ENCODE measurements at places on chromosomes 5 and 9.

DNA sequence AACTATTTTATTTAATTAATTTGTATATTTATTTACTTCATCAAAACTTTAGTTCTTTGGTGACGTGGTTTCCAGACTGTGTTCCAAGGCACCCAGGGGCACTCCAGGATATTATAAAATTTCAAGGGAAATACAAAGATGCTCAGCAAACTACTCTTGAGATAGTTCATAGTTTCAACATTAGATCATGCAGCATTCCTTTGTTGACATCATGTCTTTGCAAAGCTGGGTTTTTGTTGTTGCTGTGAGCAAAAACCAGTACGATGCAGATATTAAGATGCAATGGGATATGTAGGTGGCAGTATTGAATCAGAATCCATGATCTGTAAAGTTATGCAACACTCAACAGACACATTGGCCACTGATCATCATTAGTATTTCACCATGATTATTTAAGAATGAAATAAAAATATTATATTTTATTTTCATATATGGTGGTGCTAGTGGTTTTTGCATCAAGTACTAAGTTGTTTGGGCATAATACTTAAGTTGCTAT lies 219.7 kb downstream of the ADCY2 start:
- no peak for DNase-seq

DNA sequence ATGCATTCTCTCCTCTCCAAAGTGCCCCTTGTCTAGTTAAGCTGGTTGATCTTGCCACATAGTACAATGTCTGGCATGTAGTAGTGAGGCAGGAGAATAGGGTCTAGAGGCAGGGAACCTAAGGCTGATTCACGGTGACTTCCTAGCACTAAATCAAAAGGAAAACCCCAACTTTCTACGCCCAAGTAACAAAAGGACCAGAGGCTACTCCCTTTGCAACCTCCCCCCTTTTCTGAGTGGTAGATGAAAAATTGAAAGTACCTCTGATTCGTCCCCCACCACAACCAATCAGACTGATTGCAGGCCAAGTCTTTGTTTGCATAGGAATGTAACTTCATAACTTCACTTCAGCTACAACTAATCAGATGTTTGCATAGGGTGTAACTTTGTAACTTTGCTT lies 278.8 kb downstream of the PSAT1 start:
- DNase-seq: no peak

DNA sequence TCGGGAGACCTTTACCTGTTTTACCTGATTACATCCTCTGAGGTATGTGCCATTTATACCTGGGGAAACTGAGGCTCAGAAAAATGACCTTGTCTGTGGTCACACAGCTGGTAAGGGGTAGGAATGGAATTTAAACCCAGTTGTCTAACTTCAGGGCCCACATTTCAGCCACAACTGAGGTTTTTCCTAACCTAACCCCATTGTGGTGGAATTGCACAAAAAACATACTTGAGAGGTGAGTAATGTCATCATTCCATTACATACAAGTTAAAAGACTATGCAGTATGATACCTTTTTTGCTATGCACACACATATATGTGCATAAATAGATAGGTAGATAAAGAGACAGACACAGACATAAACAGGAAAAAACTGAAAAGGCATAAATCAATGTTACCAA lies 14.1 kb downstream of the FGF1 start:
- no peak for DNase-seq

GRCh38 chr5:15020736-15021135 lies 149.2 kb upstream of the ANKH start:
- no peak for DNase-seq

GRCh38 chr5:95735406-95735805 lies 4.3 kb downstream of the RHOBTB3 start:
- no peak for DNase-seq

GRCh38 chr9:137445930-137446431 lies 4.8 kb upstream of the ENTPD8 start:
- no peak for DNase-seq

GRCh38 chr9:108081112-108081511 lies 591.5 kb upstream of the KLF4 start:
- no peak for DNase-seq

DNA sequence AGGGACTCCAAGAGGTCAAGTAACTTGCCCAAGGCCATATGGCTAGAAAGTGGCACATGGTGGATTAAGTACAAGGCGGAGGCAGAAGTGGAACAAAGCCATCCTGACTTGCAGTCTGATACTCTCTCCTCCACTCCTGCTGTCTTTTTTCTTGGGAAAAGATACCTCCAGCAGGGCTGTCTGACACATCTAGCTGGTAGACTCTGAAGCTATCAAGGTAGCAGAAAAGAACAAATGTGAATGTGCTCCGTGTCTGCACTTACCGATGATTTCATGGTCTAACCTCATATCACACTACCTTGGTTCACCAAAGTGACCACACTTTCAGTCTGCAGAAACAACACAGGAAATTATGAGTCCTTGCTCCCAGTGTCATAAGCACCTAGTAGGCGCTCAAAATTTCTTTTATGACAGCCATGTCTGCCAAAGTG lies 284.8 kb downstream of the CRB2 start:
- DNase-seq: no peak

DNA sequence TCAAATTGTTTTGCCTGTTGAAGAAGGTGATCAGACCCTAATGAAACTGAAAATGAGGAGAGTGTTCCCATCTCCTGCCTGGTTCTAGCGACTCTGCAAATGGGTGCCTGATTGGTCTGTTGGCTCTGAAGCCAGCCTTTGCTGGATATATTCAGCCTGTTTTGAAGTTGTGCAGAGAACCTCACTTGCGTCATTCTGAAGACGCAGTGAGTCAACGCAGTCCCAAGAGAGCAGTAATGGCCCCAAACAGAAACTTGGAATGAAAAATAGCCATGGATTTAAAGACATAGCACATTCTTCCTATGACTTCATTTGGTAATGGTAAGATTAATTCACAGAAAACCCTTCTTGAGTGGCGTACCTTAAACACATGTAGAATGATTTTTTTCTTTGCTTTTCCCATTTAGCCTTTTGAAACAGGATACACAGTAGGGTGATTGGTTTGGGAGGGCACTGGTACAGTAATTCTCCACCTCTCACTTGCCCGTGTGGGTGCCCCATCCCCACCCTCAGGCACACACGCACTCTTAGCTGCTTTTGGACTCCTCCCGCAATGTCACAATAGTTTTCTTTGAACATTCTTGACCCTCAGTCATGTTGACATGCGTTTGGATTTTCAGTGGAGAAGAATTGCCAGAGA lies 54.1 kb upstream of the ABL1 start:
- no peak for DNase-seq

- DNase-seq: no peak
Measured at GRCh38 chr5:130436430-130436829, 532.2 kb downstream of the CHSY3 start.

GRCh38 chr5:15757619-15758018 lies 257.6 kb downstream of the FBXL7 start:
- no peak for DNase-seq

- DNase-seq: no peak
Measured at GRCh38 chr9:137589441-137590122, 730 bp downstream of the ZMYND19 start.

DNA sequence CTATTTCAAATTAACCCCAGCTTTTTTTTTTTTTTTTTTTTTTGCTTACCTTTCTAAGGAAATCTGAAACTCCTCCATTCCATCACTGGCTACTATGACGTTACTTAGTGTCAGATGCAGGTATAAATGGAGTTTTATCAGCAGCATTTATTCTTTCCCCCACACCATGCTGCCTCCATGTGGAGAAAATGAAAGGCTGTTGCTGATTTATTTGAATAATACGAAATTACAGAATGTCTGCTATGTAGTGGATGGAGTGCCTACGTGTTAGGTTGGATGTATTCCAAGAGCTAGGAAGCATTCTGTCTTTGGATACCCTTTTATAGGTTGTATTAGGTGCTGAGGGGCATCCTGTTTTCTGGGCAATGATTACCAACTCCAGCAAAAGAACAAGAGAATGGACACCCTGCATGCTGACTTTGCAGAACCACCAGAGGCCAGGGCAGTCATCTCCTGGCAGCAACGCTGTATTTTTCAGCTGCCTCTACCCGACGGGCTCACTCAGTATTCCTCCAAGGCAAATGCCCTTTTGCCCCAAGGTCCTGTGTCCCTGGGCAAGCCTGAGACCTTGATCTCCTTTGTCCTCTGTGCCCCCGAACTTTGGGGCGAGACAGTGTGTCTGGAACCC lies 199.5 kb downstream of the ALDH1A1 start:
- DNase-seq: no peak

- DNase-seq: no peak
Measured at GRCh38 chr9:135983208-135984071, 22.3 kb upstream of the UBAC1 start.

DNA sequence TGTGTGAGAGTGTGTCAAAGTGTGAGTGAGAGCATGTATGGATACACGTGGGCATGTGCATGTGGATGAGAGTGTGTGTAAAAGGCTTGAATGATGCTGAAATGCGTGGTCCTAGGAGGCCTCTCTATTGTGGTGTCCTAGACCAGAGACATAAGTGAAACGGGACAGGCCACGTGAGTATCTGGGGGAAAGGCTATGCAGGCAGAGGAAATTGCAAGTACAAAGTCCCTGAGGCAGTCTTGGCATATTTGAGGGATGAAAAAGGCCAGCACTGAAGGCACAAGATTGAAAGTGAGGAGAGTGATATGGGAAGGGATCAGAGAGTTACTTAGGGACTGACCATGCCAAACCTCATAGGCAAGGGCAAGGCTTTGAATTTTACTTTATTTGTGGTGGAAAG lies 67.2 kb upstream of the CCDC152 start:
- no peak for DNase-seq

DNA sequence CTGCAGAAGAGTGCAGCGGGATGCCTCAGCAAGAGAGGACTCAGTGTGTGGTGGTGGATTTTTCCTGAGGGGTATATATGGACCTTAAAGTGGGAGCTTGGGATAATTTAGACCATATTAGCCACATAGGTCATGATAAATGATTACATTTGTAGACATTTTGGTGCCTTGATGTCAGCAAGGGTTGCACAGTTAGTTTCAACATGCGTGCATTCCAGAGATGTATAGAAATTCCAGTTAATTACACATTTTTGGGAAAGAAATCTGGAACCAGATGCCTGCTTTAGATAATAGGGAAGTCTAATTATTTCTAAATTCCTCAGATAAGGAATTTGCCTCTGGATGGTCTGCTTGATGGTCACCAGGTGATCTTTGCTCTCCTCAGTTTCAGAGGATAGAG lies 440.6 kb upstream of the PAPPA start:
- no peak for DNase-seq

- no peak for DNase-seq
Measured at GRCh38 chr5:137099651-137100050, 399.5 kb downstream of the SPOCK1 start.

GRCh38 chr9:92669527-92669889 lies 423 bp downstream of the IPPK start:
- DNase-seq: no peak

DNA sequence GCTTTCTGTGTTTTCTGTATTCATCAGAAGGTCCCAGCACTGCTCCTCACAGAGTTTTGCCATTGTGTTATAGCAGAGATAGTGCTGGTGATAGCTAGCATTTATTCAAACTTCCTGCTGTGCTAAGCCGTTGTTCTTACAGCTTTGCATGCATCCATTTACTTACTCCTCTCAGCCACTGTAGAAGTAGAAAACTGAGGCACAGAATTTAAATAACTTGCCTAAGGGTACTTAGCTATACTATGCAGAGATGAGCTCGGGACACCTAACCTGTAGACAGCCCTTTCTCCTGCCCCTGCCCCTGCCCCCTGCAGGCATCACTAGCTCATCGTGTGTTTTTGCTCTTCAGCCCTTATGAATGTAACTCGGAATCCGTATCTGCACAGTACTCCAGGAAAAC lies 227.6 kb downstream of the SAXO1 start:
- no peak for DNase-seq

DNA sequence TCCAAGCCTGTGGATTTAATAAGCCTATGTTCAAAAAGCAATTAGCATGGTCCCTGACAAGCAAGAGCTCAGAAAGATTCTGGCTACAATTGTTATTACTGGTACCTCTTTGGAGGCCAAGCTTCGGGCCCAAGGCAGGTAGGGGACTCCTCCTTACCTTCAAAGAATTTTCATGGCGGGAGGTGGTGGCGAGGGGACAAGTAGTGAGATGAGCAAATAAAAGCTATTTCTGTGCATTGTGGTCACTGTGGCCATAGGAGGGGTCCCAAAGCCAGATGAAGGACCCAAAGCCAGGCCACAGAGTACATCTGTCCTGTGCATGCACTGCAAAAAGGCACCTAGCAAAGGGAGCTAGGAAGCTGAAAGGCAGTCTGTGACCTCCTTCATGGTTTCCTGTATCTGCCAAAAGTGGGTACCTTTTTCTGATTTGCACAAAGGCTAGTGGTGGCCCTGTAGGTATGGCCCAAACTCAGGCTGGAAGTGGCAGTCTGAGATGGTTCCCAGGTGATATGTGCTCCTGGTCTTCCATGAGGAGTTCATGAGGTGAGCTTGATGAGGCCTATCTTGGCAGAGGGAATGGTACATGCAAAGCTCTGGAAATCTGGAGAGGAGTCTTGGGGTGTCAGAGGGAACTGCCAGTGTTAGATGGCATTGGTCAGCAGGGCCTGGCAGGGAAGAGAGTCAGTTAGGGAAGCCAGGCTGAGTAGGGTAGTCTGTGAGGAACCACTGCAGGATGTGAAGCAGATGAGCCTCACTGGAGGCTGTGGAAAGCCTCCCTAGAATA lies 3.3 kb upstream of the CXXC5 start:
- DNase-seq: no peak
